NCI-H774 (cell line): ENCODE measurements at places on chromosomes 5 and 9.
A peak's percentile ranks its signal among the peaks of the same experiment; 100 is the strongest.

GRCh38 chr5:86880785-86881492 lies 263.2 kb downstream of the COX7C start:
- DNase-seq = peak; percentile 40

GRCh38 chr5:4941957-4942830 lies 197.9 kb upstream of the ADAMTS16 start:
- DNase-seq = no peak

DNA sequence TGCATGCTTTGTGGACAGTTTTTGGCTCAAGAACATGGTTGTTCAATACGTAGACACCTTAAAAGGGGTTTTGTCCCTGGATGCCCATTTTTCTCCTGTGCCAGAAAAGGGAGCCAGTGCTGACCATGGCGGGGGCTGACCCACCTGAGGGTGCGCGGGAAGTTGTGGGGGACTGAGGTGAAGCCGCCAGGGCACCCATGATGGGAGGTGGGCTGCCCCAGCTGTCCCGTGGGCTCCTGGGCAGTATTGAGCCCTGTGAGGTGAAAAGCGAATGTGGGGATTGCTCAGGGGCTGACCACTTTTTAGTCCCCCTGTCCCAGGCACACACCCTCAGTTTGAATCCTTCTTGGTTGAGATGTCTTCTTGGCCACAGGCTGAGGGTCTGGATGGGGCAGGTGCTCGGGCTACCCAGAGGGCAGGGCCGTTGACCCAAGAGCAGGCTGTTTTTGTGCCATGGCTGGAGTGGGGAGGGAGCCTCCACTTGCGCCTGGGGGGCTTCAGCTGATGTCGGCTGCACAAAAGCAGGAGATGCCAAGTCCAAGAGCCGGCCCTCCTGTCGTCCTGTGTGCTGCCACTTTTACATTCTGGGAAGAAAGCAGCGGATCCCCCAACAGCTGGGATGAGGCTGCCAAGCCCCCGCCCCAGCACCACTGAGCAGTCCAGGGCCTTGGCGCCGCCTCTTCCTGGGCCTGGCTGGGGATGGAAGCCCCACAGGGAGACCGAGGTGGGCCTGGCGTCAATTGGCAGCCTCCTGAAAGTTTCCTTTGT lies 120.1 kb downstream of the WNK2 start:
- DNase-seq = no peak

DNA sequence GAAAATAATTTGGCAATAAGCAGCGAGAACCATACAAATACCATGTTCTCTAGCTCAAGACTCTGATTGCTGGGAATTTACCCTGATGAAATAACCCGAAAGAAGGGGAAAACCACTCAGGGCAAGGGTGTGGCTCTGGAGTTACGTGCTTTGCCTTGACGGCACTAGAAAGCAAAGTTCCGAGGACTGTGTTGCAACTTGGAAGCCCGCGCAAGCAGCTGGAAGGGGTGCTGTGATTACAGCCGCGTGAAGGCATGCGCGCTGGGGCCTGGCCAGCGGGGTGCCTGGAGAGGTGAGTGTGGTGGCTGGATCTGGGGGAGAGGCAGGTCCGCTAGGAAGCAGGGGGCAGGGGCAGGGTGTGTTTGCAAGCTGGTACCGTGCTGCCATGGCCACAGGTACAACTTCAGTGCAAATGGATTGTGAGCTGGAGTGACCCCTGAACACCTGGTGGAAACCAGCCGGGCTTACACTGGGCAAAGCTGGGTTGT lies 52.6 kb upstream of the CNOT6 start:
- no peak for DNase-seq

GRCh38 chr9:12955510-12956163 lies 180.8 kb downstream of the LURAP1L start:
- DNase-seq = no peak

DNA sequence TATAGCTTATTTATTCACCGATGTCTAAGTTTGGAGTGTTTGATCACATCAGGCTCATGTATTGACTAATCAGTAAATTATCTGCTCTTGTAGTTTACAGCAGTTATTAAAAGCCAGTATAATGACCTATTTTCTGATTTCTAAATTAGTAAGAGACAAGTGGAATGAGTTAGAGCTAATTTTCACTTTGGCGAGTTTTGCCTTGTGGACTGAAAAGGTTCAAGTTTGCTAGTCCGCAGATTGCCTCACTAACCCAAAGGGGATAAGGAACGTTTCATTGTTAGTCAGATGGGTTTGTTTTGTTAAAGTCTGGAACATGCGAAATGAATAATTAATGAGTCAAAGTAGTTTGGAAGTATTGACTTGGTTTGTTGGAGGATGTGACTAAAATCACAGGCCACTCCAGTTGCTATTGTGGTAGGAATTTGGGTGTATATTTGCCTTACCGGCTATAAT lies 40.1 kb downstream of the SMARCA2 start:
- DNase-seq = no peak

DNA sequence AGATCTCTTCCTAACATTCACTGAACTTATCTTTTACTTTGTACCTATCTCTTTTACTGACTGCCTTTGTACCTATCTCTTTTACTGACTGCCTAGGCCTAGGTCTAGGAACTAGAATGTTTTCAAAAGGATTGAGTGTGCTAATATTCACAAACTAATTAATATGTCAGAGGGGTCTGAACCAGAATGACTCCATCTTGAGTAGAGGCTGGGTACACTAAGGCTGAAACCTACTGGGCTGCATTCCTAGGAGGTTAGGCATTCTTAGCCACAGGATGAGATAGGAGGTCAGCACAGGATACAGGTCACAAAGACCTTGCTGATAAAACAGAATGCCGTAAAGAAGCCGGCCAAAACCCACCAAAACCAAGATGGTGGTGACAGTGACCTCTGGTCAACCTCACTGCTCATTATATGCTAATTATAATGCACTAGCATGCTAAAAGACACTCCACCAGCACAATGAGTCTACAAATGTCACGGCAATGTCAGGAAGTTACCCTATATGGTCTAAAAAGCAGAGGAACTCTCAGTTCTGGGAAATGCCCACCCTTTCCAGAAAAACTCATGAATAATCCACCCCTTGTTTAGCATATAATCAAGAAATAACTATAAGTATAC lies 2.5 kb upstream of the RHOBTB3 start:
- DNase-seq = no peak

DNA sequence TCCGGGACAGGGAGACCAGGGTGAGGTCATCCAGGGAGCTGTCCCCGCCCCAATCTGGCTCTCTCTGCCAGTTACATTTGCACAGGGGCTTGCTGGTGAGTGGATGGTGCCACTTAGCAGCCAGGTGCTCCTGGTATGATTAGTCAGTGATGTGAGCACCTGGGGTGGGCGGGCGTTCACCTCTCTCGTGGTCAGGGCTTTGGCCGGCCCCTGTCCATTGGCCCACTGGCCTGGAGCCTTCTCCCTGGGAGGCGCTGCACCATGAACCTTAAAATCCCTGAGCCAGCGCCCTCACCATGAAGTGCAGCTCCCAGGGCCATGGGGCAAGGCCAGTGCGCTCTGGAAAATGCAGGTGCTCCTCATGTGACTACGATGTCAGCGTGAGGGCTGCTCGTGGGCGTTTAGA lies 2.0 kb downstream of the NKD2 start:
- DNase-seq = peak; percentile 62

DNA sequence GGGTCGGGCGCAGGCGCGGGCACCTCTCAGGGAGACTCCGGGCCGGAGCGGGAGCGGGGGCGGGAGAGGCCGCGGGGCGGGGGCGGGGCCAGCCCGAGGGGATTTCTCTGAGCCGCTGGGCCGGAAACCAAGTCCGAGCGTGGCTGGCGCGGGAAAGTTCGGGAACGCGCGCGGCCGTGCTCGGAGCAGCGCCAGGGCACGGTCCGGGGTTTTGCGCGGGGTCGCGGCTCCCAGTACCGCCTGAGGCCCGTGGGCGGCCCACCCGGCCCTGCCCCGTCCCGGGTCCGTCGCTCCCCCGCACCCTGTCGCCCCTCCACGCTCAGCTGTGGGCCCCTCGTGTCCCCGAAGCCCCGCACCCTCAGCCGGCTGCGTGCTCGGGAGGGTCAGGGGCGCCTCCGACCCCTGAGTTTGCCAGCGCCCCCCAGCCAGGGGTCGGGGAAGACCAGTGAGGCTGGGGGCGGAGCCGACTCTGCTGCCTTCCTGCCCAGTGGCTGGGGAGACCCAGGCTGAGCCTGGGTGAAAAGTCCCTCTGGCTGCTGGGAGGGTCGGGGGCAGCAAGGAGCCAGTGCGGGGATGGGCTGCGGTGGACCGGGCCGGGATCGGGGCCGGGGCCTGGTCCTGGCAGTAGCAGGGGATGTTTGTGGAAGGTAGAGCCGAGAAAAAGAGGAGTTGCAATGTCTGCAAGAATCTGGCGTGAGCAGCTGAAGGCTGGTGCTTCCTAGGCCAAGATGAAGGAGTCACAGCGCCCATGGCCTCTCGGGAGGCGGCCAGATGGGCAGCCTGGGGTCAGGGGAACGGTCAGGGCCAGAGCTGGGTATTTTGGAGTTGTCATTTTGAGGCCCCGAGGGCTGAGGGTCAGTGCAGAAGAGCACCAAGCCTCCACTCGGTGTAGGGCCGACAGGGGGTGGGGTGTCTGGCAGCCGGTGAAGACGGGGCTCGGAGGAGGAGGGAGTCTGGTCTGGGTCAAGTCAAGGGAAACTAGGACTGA lies 588 bp downstream of the TRAF2 start:
- no peak for DNase-seq

- peak; percentile 73 for DNase-seq
Observed at GRCh38 chr5:38809388-38810359, 36.1 kb upstream of the OSMR start.
